DMS79 (cell line): ENCODE measurements at places on chromosomes 4 and X.

- DNase-seq = no peak
These were observed 166.5 kb downstream of the TBX22 start for GRCh38 chrX:80181079-80181478.

- no peak for DNase-seq
These were observed 348.5 kb downstream of the OPHN1 start for GRCh38 chrX:68084765-68085164.

- DNase-seq = no peak
These were observed 14.3 kb downstream of the CBR4 start for GRCh38 chr4:168995537-168996295.

DNA sequence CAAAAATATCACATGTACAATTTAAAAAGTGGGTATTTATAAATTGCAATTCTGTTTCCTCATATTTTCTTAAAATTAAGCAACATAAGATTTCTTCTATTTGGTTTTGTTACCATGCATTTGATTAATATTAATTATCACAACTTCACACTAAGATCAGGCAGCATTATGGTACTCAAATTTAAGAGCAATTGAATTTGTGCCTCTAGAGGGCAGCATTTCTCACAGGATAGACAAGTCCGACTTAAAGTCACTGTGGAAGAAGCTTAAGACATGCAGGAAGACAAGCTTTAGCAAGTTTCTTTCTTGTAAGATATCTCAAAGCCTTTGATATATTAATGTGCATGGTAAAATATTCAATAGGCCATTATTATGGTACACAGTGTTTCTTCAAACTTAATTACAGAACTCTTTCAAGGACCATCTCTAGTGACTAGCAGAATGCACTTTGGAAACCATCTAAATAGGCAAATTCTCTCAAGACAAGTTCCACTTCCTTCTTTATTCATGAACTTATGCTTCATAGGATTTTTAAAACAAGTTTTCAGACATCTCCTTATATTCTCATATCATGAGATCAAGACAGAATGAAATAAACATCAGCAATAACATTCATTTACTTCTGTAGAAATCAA, 35.0 kb downstream of the FBXW7 start:
- DNase-seq = peak; percentile 35

DNA sequence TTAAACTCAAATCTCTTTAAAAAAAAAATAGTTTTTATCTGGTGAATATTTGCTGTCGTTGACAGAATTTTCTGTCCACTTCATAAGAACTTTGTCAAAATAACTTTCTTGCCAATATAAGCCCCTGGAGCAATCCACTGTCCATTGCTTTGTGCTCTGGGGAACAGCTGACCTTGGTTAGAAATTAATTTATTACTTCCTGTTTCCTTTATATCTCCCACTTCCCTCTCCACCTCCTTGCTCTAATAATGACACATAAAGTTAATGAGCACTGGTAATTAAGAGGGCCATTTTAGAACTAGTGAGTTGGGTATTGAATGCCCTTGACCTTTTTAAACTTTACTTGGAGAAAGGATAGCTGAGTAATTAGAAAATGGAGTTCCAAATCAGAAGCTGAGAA, 151.3 kb upstream of the LEF1 start:
- no peak for DNase-seq
